ENCODE measurements at places on chromosomes 13 and 19.

- no peak for DNase-seq
Measured at GRCh38 chr13:34037636-34038540, 219.9 kb downstream of the RFC3 start.

GRCh38 chr19:48551437-48552302 is at the start of gene SULT2B1:
TSS of gene SULT2B1 (plus strand) at chr19:48552172. CDS start at chr19:48552253, 81 bp downstream.
- DNase-seq = no peak

- no peak for DNase-seq
Measured at GRCh38 chr19:11273296-11273695, 11.0 kb upstream of the DOCK6 start.

- no peak for DNase-seq
Measured at GRCh38 chr13:41994696-41995095, 33.8 kb upstream of the VWA8 start.

DNA sequence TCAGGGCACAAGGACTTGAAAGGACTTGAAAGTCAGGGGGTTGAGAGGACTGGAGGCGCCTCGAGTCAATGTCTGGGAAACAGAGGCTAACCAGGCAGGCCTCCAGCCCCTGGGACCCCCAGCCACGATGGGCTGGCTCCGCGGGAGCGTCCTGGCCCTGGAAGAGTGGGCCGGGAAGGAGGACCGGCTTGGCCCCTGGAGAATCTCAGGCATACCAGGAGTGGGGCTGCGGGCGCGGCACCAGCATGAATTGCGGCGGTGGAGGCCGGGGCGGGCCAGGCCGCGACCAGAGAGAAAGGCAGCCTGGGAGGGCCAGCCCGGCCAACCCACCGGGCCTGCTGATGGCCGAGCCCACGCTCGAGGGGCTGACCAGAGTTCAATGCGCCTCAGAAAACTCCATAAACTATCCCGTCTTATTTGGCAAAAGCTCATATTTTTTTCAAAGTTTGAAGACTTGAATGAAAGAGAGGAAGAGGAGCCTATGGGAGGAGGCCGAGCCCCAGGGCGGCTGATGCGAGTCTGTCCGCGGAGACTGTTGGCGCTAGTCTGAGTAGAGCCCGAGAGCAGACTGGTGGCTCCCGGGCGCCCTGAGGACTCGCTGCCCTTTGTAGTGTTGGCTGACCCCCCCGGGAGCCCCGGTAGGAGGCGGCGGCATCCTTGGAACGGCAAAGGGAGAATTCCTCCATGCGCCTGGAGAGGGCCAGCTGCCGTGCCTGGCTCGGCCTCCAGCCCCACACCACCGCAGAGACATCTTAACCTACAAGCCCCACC is 68.0 kb downstream of the MLLT1 start:
- no peak for DNase-seq

DNA sequence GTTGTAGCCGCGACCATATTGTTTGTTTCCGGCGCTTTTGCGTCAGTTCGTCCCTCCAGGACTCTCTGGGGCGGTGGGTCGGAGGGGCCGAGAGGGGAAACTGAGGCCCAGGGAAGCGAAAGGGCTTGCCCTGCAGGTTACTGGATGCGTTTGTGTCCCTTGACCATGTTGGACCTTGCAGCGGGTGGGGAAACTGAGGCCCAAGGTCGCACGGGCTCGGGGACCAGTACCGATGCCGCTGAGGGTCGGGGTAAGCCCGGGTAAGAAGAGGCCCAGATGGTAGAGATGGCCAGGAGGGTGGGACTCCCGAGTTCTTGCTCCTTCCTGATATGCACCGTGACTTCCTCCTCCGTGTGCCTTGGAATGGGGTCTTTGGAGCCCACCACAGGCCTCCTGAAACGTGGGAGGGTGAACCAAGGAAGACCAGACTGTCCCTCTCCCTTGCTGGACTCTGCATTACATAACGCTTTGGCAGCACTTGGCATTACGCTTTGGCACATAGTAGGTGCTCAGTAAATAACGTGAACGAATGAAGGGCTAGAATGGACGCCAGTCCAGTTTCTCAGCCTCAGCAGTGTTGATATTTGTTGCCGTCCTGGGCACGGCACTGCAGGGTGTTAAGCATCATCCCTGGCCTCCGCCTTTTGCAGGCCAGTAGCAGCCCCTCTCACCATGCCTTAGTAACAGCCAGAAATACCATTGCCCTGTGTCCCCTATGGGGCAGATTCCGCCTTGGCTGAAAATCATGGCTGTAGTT is 743 bp downstream of the CHAF1A start:
- DNase-seq = no peak

DNA sequence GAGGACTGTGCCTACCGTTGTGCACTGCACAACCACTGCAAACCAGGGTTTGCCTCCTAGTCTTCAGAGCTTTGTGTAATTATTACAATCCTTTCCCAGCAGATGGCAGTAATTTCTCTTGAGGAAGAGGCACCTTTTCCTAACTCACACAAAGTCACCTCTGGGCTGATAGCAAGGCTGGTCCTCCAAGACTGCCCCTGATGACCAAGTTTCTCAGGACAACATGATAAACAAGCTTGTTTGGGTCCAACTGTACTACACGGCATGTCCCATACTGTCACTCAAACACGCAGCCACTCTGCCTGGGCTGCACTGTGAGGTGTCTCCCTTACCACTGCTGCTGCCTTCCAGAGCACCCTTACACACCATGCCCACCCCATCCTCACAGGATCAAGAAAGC is 39.3 kb downstream of the RFXAP start:
- DNase-seq = no peak

- DNase-seq = no peak
Measured at GRCh38 chr19:17035842-17036424, 9.3 kb upstream of the CPAMD8 start.

DNA sequence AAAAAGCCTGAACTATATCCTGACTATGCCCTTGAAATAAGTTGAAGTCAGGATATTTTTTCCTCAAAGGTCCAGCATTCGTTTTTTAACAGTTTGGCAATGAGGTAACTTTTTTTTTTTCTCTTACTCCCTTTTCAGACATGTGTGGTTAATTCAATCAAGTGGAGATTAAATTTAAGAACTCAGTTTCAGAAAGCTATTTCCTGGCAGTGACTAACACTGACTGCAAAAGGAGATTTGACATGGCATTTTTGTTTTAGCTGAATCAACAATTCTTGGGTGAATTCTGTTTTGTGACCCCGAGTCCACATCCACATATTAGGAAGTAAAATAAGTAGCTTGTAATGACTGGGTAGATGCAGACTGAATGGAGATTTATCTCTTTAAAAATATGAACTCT is 716.4 kb downstream of the PCDH9 start:
- DNase-seq = no peak

DNA sequence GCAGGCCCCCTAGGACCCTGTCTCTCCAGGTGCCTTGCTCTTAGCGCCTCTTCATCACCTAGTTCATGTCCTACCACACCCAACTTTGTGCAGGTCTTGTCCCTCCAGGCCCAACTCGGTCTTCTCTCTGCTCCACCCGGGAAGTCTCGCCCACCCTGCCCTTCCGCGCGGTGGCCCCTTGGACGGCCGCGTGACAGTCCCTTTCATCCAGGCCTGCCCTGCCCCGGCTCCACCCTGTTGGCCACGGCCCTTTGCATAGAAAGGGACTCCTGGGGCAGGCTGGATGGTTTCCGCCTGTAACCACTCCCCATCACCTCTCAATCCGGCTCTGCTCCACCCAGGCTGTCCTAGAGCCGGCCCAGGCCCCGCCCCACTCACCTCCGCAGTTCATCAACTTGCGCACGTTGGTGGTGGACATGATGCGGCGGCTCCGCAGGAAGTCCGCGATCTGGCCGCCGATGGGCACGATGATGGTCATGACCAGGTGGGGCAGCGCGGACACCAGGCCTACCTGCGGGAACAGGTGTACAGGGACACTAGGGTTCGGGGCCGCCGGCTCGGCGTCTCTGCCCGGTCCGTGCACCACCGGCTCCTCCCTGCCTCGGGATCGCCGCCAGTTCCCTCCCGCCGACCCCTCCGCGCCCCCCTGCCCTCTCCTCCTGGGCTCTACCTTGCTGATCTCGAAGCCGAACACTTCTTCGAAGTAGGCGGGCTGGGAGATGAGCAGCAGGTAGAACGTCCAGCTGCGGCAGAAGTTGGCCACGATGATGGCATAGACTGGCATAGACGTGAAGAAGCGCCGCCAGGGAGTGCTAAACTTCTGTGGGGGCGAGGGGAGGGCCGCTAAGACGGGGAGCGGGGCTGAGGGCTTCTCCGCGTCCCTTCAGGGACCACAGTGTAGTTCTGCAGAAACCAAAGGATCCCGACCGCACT is 7.2 kb downstream of the GFY start:
- no peak for DNase-seq

- DNase-seq = no peak
Measured at GRCh38 chr13:60379837-60380565, 17.0 kb upstream of the TDRD3 start.

GRCh38 chr13:23411706-23412105 is 21.8 kb downstream of the SACS start:
- DNase-seq = no peak

- DNase-seq = no peak
Measured at GRCh38 chr19:33919291-33919690, 122.6 kb downstream of the KCTD15 start.

DNA sequence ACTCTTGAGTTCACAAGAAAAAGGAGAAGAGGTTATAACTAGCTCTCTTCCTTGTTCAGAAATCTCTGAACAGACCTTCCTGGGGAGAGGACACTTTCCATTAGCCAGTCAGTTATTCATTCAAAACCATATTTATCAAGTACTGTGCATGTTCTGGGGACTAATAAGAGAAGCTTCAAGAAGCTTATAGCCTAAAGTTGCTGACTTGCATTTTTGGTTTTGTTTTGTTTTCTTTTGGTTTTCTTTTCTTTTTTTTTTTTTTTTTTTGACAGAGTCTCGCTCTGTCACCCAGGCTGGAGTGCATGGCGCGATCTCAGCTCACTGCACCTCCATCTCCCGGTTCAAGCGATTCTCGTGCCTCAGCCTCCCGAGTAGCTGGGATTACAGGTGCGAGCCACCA is 471.4 kb downstream of the KLF12 start:
- DNase-seq = no peak

DNA sequence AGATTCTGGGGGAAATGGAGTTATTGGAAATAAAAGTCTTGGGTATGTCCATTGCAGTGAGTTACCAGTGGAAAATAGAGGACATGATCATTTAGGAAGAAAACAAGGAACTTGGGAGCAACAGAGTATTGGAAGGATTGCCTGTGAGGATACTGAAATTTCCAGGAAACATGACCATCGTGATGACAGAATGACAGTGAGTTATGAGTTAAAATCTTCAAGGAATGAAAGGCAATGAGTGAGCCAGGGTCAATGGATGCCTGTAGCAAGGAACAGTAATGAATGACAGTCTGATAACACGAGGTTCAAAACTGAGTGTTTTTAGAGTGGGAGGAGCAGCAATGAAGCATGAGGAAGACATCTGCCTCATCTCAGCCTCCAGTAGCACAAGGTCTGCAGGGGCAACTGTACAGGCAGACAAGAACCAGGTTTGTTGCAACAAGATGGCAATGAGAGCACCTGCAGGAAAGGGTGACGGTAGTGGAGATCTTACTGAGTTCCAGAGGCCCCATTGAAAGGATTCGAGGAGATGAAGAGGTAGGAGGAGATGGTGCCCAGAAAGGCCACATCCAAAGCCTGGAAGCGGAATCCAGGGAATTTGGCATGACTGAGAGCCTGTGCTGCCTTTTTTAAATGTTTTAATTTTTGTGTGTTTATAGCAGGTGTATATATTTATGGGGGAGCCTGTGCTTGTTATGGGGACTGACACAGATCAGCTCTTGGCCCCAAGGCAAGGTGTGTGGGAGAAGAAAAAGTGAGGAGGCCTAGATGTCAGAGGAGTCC is 43.9 kb downstream of the N4BP2L1 start:
- DNase-seq = no peak

DNA sequence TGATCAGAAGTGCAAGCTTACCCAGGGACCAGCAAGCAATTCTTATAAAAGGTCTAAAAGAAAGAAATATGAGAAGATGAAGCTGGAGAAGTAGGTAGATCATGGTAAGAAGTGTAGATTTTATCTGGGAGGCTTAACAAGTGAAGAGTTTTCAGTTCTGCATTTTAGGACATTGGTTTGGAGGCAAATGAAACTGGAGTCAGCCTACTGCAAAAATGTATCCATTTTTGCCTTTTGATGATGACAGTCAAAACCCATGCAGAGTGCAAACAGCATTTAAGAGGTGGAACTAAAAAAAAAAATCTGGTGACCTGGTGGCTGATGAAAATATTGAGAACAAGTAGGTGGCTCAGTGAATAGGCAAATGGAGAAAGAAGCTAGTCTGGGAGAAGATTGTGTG is 216.9 kb downstream of the DNAJC15 start:
- DNase-seq = no peak

GRCh38 chr19:15290166-15290565 is 42.2 kb downstream of the BRD4 start:
- DNase-seq = no peak

- no peak for DNase-seq
Measured at GRCh38 chr19:35117116-35117515, 1.5 kb downstream of the FXYD3 start.

DNA sequence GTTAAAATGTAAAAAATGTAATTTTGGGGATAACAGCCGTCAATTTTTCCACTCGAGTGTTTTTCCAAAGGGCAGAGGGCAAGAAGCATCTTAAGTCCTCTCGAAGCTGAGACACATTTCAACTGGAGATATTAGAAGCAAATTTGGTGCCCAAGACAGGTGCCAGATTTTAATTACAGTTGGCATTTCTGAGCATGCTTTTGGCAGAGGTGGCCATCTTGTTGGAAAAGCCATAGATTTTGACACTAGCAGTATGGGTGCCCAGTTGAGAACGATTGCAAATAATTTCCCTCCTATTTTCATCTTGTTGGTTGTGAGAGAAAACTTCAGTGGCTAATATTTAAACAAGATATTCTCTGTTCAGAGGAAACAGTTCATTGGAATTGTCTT is 146.3 kb downstream of the TM9SF2 start:
- no peak for DNase-seq

- no peak for DNase-seq
Measured at GRCh38 chr13:26872525-26873385, 112.2 kb upstream of the GPR12 start.

- no peak for DNase-seq
Measured at GRCh38 chr13:44906230-44906629, 83.0 kb downstream of the NUFIP1 start.

DNA sequence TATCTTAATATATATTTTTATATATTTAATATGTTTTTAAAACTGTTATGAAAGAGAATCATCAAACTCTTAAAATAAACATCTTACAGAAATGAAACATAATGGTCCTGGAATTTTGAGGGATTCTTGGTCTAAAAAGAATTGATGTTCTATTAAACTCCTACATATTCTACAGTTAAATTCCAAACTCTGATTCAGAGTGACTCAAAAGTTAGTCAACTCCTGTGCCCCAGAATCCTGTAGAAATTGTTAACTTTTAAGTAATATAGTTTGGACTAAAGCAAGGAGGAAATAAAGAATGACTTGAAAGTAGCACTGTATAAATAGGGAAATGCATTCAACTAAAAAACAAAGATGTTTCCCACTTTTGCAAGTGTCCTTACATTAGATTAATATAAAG is 47.7 kb downstream of the FNDC3A start:
- no peak for DNase-seq

GRCh38 chr13:35140831-35141230 is 198.8 kb downstream of the NBEA start:
- DNase-seq = no peak

- DNase-seq = no peak
Measured at GRCh38 chr13:41827507-41828213, 133.2 kb downstream of the VWA8 start.
